Inflammatory macrophage (primary cell): ENCODE measurements at places on chromosomes 4 and X.

DNA sequence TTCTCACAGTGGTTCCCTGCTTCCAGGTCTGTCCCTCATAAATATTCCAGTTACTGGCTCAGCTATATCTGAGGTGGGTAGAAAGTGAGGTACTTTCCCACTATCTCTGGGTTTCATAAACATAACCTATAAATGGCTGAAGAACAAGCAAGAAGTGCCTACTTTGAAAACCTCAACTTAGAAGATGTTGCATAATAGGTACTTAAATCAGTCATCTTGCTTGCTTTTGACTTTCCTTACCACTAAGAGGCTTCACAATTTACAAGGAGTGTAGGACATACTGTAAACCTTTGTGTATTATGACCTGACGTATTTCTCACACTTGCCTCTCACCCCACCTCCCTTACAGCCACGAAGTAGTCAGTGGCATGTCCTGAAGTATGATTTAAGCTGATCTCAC, 145.9 kb downstream of the PCDH19 start:
- DNase-seq, result no peak

DNA sequence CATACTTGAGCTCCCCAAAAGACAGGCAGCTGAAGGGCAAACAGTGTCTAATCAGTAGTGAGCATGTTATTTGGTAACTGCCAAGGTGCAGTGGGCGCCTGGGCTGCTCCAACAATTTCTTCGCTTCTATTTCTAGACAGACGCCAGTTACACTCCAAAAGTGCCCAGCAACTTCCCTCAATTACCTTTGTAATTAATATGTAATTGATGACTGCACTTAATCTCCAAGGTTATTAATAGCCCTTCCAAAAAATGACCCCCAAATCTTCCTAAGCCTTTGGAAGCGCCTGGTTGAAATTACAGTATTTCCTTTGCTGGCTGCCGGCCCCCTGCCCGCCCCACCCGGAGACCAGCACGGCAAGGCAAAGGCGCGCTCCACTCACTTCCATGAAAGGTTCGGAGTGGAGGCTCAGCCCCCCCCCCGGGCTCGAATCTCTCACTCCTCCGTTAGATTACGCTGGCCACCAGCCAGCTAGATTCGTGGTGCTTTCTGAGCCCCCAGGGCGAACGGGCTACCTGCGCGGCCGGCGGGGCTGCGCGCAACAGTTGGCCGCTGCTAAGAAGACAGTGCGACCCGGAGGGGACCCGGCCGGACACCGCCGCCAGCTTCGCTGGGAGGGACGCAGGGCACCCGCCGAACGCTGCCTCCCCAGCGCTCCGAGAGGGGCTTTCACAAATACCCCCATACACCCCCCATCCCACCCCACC, 1.9 kb downstream of the GPC4 start:
- DNase-seq, result no peak

DNA sequence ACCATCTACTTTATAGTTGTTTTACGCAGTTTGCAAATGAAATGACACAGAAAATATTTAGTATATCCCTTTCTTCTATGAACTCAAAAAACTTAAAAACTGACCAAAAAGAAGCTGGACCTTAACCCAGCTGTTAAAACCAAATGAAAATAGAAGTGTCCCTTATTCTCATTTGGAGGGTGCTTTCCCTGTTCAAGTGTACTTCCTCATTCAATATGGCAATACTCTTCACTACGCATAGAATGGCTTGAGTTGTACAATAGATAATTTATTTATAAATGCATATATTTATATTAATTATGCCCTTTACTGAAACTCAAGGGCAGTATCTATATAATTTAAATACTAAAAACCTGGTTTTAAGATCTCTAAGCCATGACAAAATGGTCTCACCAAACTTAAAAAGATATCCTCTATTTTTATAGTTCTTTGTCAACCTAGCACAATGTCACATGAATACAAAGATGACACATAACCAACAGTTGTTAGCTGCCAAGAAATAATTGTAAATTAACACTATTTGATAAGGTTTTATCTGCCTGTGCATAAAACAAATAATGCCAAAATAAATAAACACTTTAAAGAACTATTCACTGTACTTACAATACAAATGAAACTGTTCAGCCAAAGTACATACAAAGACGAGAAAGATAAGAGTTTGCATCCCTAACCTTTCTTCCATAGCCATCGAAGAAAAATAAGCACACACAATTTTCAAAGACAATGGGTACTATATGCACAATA, 25.2 kb downstream of the YTHDC1 start:
- peak; percentile 21 for DNase-seq

DNA sequence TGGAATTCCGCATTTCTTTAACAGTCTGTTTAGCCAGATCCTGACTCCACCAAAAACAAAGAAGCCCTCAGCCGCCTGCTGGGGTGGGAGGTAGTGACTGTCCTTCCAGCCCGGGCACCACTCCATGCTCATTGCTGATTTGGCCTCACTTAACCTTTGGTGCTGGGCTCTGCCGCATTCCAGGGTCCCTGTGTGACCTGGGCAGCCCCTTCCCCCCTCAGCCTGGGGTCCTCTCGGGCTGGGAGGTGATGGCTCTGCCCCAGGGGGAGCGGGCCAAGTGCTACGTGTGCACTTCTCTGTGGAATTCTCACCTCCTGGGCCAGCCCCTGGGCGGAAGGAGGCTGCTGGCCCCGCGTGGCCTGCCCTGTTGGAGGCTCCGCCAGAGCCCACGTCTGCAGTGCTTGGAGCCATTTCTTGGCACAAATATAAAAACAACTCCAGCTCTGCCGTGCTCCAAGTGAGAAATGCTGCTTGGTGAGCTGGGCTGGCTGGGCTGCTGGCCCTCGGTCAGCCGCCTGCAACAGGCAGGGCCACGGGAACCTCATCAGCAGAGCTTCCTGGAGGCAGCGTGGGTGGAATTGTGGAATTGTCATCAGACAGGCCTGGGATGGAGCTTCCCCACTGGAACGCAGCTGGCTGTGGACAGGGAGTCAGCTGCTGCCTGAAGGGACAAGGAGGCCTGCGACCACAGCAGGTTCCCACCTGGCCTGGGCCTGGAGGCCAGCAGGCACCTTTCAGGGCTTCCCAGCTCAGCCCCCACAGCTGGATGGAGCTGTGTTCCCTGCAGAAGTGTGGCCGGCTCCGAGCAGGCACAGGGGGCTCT, 66.0 kb downstream of the TRMT44 start:
- no peak for DNase-seq

DNA sequence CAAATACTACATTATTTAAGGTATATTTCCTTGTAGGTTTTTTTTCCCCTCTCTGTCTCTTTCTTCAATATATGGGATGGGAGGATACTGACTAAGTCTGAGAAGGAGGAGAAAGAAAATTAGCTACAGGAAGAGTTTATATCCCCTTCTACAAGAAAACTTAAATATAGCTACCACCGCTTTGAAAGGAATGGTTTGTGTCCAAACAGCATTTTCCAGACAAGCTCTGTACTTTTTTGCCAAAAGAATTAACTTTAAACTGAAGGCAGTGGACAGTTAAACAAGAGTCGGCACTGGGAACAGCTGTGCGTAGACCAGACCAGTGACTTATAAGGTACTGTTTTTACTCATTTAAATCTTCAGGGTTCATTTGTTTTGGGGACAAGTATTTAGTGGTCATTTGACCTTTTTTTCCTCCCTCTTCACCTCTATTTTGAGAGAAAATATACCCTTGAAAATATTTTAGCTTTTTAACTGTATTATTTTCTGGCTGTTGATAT, 303.7 kb downstream of the ARHGAP24 start:
- no peak for DNase-seq

DNA sequence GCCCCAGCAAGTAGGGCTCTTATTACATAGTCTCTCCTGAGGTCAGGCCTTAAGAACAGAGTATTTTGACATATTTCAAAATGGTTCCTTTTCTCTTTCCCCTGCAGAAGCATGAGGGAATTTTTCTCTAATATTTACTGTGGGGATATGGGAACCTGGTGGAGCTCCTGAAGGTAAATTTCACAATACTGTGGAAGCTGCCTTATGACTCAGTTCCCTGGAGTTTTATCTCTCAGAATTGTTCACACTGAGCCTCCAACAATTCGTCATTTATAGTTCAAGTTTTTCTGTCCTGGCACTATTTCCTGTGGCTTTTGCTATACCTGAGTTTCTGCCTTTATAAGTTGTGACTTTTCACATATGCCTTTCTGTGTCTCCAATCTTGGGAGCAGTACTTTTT, 607.2 kb upstream of the NDST4 start:
- DNase-seq, result no peak

GRCh38 chr4:173039617-173040577, 128.7 kb upstream of the GALNT7 start:
- DNase-seq, result no peak

GRCh38 chr4:145563293-145563985, 55.7 kb upstream of the MMAA start:
- no peak for DNase-seq

- no peak for DNase-seq
Measured at GRCh38 chr4:90375081-90375480, 247.9 kb downstream of the CCSER1 start.

DNA sequence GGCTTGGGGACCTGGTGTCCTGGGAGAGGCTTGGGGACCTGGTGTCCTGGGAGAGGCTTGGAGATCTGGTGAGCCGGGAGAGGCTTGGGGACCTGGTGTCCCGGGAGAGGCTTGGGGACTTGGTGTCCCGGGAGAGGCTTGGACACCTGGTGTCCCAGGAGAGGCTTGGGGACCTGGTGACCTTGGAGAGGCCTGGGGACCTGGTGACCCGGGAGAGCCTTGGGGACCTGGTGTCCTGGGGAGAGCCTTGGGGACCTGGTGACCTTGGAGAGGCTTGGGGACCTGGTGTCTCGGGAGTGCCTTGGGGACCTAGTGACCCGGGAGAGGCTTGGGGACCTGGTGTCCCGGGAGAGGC, 12.6 kb downstream of the SHOX start:
- no peak for DNase-seq

GRCh38 chr4:128751354-128751753, 58.1 kb upstream of the JADE1 start:
- DNase-seq, result no peak

- no peak for DNase-seq
Measured at GRCh38 chr4:115489279-115489678, 375.9 kb upstream of the NDST4 start.

DNA sequence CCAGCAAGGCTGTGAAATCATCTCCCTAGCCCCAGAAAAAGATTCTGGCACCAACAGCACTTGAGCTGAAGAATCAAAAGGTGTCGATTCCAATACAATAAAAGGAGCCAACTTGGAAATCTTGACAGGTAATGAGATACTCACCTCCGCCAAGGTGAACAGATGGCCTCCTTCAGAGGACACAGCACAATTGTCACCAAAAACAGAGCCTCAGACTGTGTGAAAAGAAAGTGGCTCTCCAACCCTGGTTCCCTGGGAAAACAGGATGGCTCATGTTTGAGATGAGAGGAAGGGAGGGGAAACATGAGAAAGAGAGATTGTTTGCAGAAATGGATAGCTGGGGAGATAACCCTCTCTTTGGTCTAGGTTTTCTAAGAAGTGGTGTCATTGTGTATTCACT, 168.9 kb downstream of the HS3ST1 start:
- DNase-seq, result no peak

DNA sequence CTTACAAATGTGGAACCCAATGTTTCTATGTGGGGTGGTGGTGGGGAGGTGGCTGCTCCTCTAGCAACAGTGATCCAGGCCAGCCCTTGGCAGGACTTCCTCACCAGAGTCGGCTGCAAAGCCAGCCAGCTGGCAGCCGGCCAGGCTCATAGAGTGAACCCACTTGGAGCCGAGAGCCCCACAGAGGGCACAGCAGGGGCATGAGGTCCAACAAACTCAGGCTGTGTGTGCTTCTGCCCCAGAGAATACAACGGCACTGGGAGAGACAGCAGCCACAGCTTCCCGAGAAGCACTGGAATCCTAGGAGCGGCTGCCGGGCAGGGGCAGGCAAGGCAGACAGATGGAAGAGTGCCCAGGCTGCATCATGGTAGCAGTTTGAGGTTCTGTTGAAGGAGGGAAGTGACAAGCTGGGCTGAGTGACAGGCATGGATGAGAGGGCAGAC, 23.5 kb upstream of the SOWAHD start:
- peak; percentile 61 for DNase-seq

- no peak for DNase-seq
Measured at GRCh38 chrX:17703201-17703600, 34.1 kb upstream of the SCML1 start.

DNA sequence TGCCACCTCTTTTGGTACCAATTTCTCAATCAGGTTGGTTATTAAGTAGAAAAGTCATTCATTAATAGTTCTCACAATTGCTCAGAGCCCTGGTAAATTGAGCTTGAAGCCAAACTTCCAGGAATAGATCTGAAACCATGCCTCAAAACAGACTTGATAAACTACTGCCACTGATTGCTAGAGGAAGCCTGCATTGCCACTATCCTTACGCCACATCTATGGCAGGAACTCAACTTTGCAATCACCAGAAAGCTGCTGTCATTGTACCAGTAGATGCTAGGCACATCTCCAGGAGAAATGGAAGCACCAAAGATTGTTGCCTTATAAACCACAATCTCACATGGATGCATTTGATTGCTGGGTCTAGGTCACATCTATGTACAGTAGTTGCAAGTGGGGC, 21.6 kb upstream of the TSPAN7 start:
- no peak for DNase-seq

DNA sequence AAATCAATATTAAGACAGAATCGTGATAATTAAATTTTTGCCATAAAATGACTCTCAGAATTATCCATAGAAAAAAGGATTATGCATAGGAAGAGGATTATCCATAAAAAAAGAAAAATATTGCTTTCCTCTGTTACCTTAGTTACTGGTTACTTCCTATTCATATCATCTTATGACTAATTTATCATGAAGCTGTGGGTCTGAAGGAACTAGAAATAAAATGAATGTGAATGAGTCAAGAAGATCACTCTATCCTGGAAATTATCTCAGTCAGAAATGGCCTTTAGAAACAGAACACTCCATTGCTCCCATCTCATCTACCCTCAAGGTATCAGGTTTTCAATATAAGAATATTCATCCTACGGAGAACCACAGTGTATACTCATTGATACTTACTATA, 19.4 kb downstream of the RPS6KA6 start:
- no peak for DNase-seq

GRCh38 chrX:4243759-4244158, 530.3 kb upstream of the PRKX start:
- DNase-seq, result no peak

- DNase-seq, result no peak
Measured at GRCh38 chr4:27357283-27357682, 496.6 kb downstream of the STIM2 start.

GRCh38 chrX:73850124-73851013, 287.4 kb downstream of the CHIC1 start:
- peak; percentile 0 for DNase-seq

GRCh38 chr4:38023347-38024205, 63.4 kb downstream of the PTTG2 start:
- peak; percentile 51 for DNase-seq

GRCh38 chr4:118755438-118756226, 70.4 kb downstream of the METTL14 start:
- no peak for DNase-seq

- peak; percentile 55 for DNase-seq
Measured at GRCh38 chr4:89000844-89001360, 56.1 kb downstream of the FAM13A start.

- no peak for DNase-seq
Measured at GRCh38 chr4:41475402-41475801, 62.6 kb upstream of the LIMCH1 start.

- no peak for DNase-seq
Measured at GRCh38 chr4:182855312-182855711, 61.9 kb downstream of the DCTD start.

- no peak for DNase-seq
Measured at GRCh38 chr4:47145630-47146029, 114.3 kb downstream of the GABRB1 start.

- no peak for DNase-seq
Measured at GRCh38 chr4:6415031-6415705, 57.2 kb downstream of the PPP2R2C start.

- no peak for DNase-seq
Measured at GRCh38 chr4:38310446-38311043, 350.3 kb downstream of the PTTG2 start.
